ENCODE measurements at places on chromosomes 5 and 9. TPM values are rescaled to one million over a fixed set of nuclear protein-coding genes. Genes with fewer than 3 reads are reported as not detected.

DNA sequence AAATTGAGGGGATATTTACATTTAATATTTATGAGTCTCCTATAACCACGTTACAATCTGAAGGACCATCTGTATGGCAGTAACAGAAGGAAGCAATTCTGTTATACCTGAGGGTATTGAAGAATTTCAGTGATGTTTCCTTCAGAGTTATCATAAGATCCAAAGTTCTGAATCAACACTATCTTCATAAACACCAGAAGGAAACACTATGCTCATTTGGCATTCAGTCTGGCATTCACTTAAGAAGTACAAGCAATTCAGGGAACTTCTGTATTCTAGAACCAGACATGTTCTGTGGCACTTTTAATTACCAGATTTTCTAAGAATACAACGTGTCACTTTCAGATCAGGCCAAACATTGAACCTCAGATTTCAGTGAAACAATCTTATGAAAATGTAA is 9.6 kb downstream of the DAB2 start:
- H3K27me3 ChIP-seq: no peaks in the 10 kb centered on the region
- H3K36me3 ChIP-seq: no peaks in the 10 kb centered on the region
- H3K4me1 ChIP-seq: peaks cover 74% of the 10 kb centered on the region
- no peak overlapping the region for H3K27ac ChIP-seq
- H3K4me3 ChIP-seq: no peak overlapping the region

Gene ZDHHC11B
- total RNA-seq: 2.8 TPM

GRCh38 chr9:100099722-100100042 is 639 bp downstream of the INVS start:
- H3K27me3 ChIP-seq: no peaks in the 10 kb centered on the region
- peak overlapping the region; percentile 91 for H3K27ac ChIP-seq
- H3K4me1 ChIP-seq: peaks cover 47% of the 10 kb centered on the region
- peak overlapping the region; percentile 95 for H3K4me3 ChIP-seq
- H3K36me3 ChIP-seq: no peaks in the 10 kb centered on the region
- no peak for DNase-seq

Gene EEIG1
- 72.8 TPM for total RNA-seq

- no peak for DNase-seq
- no peak overlapping the region for H3K4me3 ChIP-seq
- H3K27ac ChIP-seq: no peak overlapping the region
- H3K27me3 ChIP-seq: no peaks in the 10 kb centered on the region
- H3K36me3 ChIP-seq: no peaks in the 10 kb centered on the region
These were observed 27.3 kb upstream of the UBAC1 start for GRCh38 chr9:135988493-135988892.
